ENCODE measurements at places on chromosomes 1 and 21. TPM values are rescaled to one million over a fixed set of nuclear protein-coding genes. Genes with fewer than 3 reads are reported as not detected.

The ZCCHC17 gene
- total RNA-seq = 20.9 TPM

The RXRG gene
- 3.9 TPM for total RNA-seq

The ZNF436 gene
- 13.7 TPM for total RNA-seq

The AKR7A2 gene
- total RNA-seq = 45.2 TPM

The HAO2 gene
- not detected for total RNA-seq

The OR2T11 gene
- total RNA-seq = not detected

The TIAM1 gene
- 5.4 TPM for total RNA-seq

The CCDC18 gene
- total RNA-seq = 1.4 TPM

The SYNJ1 gene
- total RNA-seq = 8.4 TPM

The B3GALT5 gene
- total RNA-seq = under 0.01 TPM

The CFHR1 gene
- not detected for total RNA-seq

The PYHIN1 gene
- not detected for total RNA-seq

The TMEM125 gene
- 0.40 TPM for total RNA-seq

The TXNDC12 gene
- 13.7 TPM for total RNA-seq

The KIF26B gene
- total RNA-seq = 0.13 TPM

The SPRR2E gene
- not detected for total RNA-seq

The CYP4A11 gene
- total RNA-seq = not detected

The CD1E gene
- not detected for total RNA-seq

The OR2G6 gene
- total RNA-seq = not detected

The CHODL gene
- total RNA-seq = 4.8 TPM

The S100A2 gene
- total RNA-seq = 0.34 TPM

- no peak for DNase-seq
- no peaks in the 10 kb centered on the region for H3K4me1 ChIP-seq
- H3K27ac ChIP-seq = no peak overlapping the region
These were observed 506.1 kb downstream of the NPHP4 start for GRCh38 chr1:5485968-5486696.

DNA sequence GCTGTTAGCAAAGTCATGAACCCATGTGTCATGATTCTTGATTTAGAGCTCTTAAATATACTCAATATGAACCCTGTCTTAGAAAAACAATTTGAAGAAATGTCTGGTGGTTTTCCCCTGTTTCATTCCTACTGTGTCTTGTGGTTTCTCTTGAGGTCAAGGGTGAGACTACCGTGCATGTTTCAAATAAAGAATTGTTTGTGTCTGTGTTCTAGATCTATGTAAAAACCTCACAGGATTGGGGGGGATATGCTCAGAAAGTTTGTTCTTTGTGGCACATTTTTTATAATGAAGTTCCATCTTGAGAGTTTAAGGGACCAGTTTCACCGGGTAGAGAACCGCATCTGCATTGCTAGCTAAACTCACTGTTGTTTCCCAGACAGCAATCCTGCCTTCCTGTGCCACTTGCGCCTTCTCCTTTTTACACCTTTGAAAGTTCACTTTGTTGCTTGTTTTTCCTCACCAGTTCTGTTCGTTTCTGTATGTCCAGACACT is 30.9 kb upstream of the CACYBP start:
- no peak for DNase-seq
- peaks cover 51% of the 10 kb centered on the region for H3K4me1 ChIP-seq
- no peaks in the 10 kb centered on the region for H3K36me3 ChIP-seq
- no peak overlapping the region for H3K4me3 ChIP-seq
- no peak overlapping the region for H3K27ac ChIP-seq
- H3K27me3 ChIP-seq = no peaks in the 10 kb centered on the region

- H3K27me3 ChIP-seq = no peaks in the 10 kb centered on the region
- no peak overlapping the region for H3K4me3 ChIP-seq
- H3K36me3 ChIP-seq = no peaks in the 10 kb centered on the region
- H3K27ac ChIP-seq = no peak overlapping the region
These were observed 44.7 kb upstream of the ZNF644 start for GRCh38 chr1:91066538-91066937.

DNA sequence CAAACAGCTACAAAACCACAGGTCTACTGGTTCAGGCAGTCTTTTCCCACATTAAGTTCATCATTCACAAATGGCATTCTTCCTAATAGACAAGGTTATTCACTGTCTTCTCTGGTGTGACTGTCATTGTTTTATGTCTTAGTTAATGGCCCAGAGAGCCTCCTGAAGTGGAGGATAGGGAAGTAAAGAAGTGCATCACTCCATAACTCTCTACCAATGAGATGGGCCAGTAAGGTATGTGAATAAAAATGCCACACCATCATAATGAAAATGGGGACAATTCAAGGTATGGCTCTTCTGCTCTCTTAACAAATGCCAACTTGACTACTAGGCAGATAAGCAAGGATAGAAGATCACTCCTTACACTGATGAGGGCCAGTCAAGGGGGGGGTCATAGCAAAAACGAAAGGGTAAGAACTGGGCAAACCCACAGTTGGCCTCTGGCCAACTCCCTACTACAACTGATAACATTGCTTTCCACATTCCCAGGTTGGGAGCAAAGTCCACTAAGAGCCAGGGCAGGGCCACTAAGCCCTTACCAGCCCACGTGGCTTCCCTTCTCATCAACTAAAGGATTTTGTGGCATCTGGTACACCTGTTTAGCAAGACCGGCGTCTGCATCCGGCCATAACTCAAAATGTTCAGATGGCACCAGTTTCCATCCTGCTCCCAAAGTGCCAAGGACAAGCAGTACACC is 10.0 kb downstream of the PABPC4 start:
- H3K27me3 ChIP-seq = no peaks in the 10 kb centered on the region
- peaks cover 100% of the 10 kb centered on the region for H3K36me3 ChIP-seq
- no peak overlapping the region for H3K4me3 ChIP-seq
- H3K27ac ChIP-seq = no peak overlapping the region

GRCh38 chr1:154493276-154493675 is 8.7 kb upstream of the TDRD10 start:
- DNase-seq = no peak
- no peak overlapping the region for H3K4me3 ChIP-seq
- no peaks in the 10 kb centered on the region for H3K27me3 ChIP-seq
- peaks cover 37% of the 10 kb centered on the region for H3K4me1 ChIP-seq
- H3K27ac ChIP-seq = peak overlapping the region; percentile 22

DNA sequence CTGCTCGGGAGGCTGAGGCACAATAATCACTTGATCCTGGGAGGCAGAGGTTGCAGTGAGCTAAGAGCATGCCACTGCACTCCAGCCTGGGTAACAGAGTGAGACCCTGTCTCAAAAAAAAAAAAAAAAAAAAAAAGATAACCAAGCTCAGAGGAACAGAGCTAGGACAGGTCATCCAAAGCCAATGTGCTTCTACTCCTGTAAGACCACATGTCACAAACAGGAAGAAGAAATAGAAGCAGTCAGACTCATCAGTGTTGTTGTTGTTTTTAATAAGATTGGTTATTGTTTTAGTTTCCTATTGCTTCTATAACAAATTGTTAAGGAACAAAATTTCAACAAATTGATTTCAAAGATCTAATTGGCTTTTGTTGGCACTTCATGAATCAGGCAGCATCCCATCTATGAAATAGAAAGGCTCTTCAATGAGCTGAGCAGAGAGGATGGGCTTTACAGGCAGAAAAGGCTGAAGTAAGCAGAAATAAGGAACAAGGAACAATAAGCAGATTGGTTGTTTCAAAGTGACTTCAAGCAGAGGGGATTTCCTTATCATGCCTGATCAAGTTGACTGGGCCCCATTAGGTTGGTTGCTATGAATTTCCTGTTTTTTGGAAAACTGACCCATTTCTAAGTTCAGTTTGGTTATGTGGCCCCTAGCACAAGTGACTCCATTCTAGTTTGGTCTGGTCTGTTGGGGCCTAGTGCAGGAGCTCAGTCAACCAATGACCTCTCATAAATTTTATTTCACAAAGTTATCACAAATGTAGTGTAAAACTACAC is 6.0 kb upstream of the AKNAD1 start:
- DNase-seq = peak; percentile 21
- no peaks in the 10 kb centered on the region for H3K4me1 ChIP-seq
- H3K4me3 ChIP-seq = no peak overlapping the region
- no peaks in the 10 kb centered on the region for H3K36me3 ChIP-seq
- H3K27me3 ChIP-seq = no peaks in the 10 kb centered on the region

GRCh38 chr1:210523830-210524229 is 195.1 kb downstream of the HHAT start:
- DNase-seq = no peak
- H3K4me1 ChIP-seq = no peaks in the 10 kb centered on the region
- H3K27me3 ChIP-seq = no peaks in the 10 kb centered on the region

- no peaks in the 10 kb centered on the region for H3K36me3 ChIP-seq
- no peaks in the 10 kb centered on the region for H3K4me1 ChIP-seq
- no peak overlapping the region for H3K4me3 ChIP-seq
- DNase-seq = peak; percentile 68
These were observed 83.3 kb upstream of the PGBD5 start for GRCh38 chr1:230509281-230509977.

GRCh38 chr21:27321791-27322190 is 354.9 kb upstream of the ADAMTS5 start:
- no peak overlapping the region for H3K4me3 ChIP-seq
- no peaks in the 10 kb centered on the region for H3K4me1 ChIP-seq
- H3K27ac ChIP-seq = no peak overlapping the region
- no peaks in the 10 kb centered on the region for H3K36me3 ChIP-seq
- H3K27me3 ChIP-seq = no peaks in the 10 kb centered on the region

GRCh38 chr1:242662886-242663285 is 138.4 kb upstream of the PLD5 start:
- H3K27me3 ChIP-seq = no peaks in the 10 kb centered on the region
- H3K4me3 ChIP-seq = no peak overlapping the region
- H3K27ac ChIP-seq = no peak overlapping the region
- H3K4me1 ChIP-seq = no peaks in the 10 kb centered on the region
- no peaks in the 10 kb centered on the region for H3K36me3 ChIP-seq
- DNase-seq = no peak

DNA sequence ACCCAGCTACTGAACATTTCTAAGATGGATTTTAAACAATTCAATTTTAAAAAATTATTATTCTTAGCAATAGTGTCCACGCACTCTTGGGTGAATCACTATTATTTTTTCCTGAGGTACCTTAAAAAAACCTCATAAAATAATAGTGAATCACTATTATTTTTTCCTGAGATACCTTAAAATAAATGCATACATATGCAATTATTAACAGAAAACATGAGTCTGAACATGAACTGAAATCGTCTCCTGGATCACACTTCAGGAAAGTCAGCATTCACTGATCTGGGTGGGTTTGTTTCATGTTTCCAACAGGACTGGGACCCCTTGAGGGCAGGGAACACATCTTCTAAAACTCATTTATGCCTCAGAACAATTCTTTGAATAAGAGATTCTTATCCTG is 63.1 kb upstream of the IFNLR1 start:
- no peak overlapping the region for H3K4me3 ChIP-seq
- H3K27ac ChIP-seq = no peak overlapping the region
- DNase-seq = no peak
- no peaks in the 10 kb centered on the region for H3K4me1 ChIP-seq

GRCh38 chr1:36503733-36504132 is 21.0 kb upstream of the CSF3R start:
- no peak overlapping the region for H3K4me3 ChIP-seq
- no peaks in the 10 kb centered on the region for H3K36me3 ChIP-seq
- H3K27ac ChIP-seq = no peak overlapping the region
- no peaks in the 10 kb centered on the region for H3K4me1 ChIP-seq

GRCh38 chr21:15005391-15005790 is 59.4 kb downstream of the NRIP1 start:
- H3K36me3 ChIP-seq = no peaks in the 10 kb centered on the region
- H3K4me1 ChIP-seq = peaks cover 26% of the 10 kb centered on the region
- H3K27me3 ChIP-seq = no peaks in the 10 kb centered on the region
- H3K4me3 ChIP-seq = peak overlapping the region; percentile 19
- DNase-seq = no peak
- H3K27ac ChIP-seq = peak overlapping the region; percentile 6

GRCh38 chr1:110750562-110750961 is 75.8 kb upstream of the KCNA3 start:
- H3K4me3 ChIP-seq = no peak overlapping the region
- no peak for DNase-seq
- no peak overlapping the region for H3K27ac ChIP-seq
- H3K36me3 ChIP-seq = no peaks in the 10 kb centered on the region

- no peaks in the 10 kb centered on the region for H3K27me3 ChIP-seq
- H3K36me3 ChIP-seq = peaks cover 19% of the 10 kb centered on the region
- H3K4me3 ChIP-seq = no peak overlapping the region
- no peak for DNase-seq
- H3K4me1 ChIP-seq = peaks cover 17% of the 10 kb centered on the region
These were observed 25.4 kb downstream of the IVNS1ABP start for GRCh38 chr1:185291652-185292051.

- H3K36me3 ChIP-seq = peaks cover 62% of the 10 kb centered on the region
- no peak for DNase-seq
- no peaks in the 10 kb centered on the region for H3K27me3 ChIP-seq
- no peaks in the 10 kb centered on the region for H3K4me1 ChIP-seq
These were observed 22.8 kb downstream of the WDR3 start for GRCh38 chr1:117952386-117952785.

- no peaks in the 10 kb centered on the region for H3K27me3 ChIP-seq
- H3K27ac ChIP-seq = peak overlapping the region; percentile 42
- no peak for DNase-seq
- H3K4me3 ChIP-seq = no peak overlapping the region
These were observed 23.9 kb downstream of the COL6A1 start for GRCh38 chr21:46005481-46005881.

DNA sequence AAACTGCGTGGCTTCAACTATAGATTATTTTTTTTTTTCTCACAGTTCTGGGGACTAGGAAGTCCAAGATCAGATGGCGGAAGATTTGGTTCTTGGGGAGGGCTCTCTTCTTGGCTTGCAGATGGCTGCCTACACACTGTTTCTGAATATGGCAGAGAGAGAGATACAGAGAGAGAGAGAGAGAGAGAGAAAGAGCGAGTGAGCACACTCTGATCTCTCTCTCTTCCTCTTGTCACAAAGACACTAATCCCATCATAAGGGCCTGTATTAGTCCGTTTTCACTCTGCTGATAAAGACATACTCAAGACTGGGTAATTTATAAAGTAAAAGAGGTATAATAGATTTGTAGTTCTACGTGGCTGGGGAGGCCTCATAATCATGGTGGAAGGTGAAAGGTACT is 79.5 kb downstream of the IGSF21 start:
- H3K36me3 ChIP-seq = no peaks in the 10 kb centered on the region
- no peak overlapping the region for H3K27ac ChIP-seq
- no peak for DNase-seq
- no peaks in the 10 kb centered on the region for H3K4me1 ChIP-seq

DNA sequence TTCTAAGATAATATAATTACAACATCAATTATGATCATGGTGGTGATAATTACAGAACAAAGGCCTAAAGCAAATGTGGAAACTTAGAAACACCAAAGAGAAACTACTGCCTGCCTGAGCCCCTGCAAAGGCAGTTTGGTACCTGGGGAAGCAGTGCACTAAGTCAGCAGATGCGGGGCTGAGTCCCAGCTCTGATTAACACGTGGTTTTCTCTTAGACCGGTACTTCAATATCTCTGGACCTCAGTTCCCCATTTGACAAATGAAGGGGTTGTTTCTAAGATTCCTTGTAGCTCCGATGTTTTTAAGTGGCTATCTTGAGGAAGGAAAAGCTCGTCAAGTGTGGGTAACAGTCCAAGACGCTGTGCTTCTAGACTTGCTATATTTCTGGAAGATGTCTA is 16.7 kb upstream of the PLEKHA6 start:
- no peak overlapping the region for H3K4me3 ChIP-seq
- peaks cover 57% of the 10 kb centered on the region for H3K27me3 ChIP-seq
- no peak overlapping the region for H3K27ac ChIP-seq
- no peak for DNase-seq
- peaks cover 14% of the 10 kb centered on the region for H3K4me1 ChIP-seq

GRCh38 chr21:38712071-38712470 is 93.7 kb upstream of the ETS2 start:
- peaks cover 15% of the 10 kb centered on the region for H3K27me3 ChIP-seq
- H3K27ac ChIP-seq = no peak overlapping the region
- no peaks in the 10 kb centered on the region for H3K36me3 ChIP-seq
- no peak for DNase-seq
- H3K4me1 ChIP-seq = no peaks in the 10 kb centered on the region

All from esophagus muscularis mucosa (tissue), 4 donors.